ENCODE measurements at places on chromosomes 1 and 21.
A peak's percentile ranks its signal among the peaks of the same experiment; 100 is the strongest.

DNA sequence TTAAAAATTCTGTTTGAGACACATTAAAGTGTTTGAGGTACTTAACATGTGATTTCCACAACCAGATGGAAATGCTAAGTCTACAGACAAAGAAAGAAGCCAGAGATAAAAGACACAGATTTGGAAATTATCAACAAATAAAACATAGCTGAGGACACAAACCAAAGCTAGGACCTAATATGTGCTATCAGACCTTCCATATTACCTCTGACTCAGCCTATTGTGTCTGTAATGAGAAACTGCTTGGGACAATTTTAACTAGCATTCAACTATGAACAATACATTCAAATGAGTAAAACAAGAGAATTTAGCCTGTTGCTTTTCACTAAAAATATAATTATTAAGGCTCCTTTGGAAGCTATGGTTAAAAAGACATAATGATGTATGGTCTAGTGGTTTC, 54.6 kb downstream of the WNT2B start:
- DNase-seq: no peak

- DNase-seq: no peak
These were observed 63.2 kb upstream of the TRAPPC10 start for GRCh38 chr21:43948740-43949498.

DNA sequence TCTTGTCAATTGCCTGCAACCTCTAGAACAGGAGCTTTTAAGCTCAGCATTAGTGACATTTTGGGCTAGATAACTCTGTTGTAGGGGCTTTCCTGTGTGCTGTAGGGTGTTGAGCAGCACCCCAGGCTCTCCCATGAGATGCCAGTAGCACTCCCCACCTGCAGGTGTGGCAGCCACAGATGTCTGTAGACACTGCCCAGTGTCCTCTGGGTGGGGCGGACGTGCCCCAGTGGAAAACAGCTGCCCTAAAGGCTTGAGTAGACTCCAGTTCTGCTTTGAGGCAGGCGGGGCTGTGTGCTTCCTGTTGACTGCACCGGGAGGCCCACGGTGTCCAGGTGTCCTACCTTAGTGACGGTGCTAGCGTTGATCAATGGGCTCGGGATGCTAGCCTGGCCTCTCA, 16.9 kb upstream of the PWP2 start:
- no peak for DNase-seq

- DNase-seq: no peak
These were observed 59.5 kb downstream of the PIK3R3 start for GRCh38 chr1:46072975-46073374.

DNA sequence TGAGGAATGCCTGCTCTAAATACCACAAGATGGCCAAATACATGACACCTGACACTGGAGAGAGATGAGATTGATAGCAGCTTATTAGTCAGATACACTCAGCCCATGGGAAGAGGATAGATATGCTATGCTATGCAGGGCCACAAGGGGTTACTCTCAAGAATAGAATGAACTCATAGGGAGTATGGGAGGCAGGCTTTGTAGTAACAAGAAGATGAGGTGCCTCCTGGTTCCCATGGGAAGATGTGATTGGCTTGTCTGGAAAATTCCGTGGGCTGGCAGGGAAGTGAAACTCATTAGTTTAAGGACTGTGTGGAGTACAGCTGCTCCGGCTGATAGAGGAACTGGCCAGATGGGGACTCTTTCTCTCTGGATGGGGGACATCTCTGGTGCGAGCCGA, 16.5 kb downstream of the CCDC30 start:
- DNase-seq: peak; percentile 18

DNA sequence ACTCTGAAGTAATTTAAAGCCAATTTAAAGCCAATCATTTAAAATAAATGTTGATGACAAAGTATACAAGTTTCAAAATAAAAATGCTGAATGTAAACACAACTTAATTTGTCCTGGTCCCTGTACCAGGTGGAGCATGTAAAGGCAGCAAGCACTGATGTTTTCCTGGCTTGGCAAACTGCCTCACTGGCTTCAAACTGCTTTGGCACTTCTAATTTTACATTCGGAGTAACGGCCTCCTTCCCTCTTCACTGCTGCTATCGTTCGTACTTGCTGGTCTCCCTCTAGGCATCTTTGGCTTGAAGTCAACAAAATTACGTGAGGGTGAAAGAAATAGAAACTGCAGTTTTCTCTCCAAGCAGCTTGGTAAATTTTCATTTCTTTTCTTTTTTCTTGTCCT, 287.9 kb downstream of the LTN1 start:
- DNase-seq: no peak

DNA sequence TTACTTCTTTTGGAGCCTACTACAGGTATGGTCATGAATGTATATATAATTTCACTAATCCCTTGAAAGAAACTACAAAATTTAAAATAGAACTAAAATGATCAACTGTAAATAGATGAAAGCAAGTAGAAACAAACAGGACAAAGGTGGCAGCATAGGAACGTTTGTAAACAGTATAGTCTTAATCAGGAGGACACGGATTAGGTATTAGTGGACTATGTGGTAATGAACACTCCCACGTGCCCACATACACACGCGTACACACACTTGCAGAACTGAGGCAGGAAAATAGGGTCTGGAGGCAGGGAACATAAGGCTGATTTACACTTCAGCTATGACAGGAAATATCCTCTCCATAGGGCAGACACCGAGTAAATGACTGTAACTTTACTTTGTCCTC, 1397.8 kb downstream of the NCAM2 start:
- DNase-seq: no peak

- peak; percentile 90 for DNase-seq
These were observed 29.6 kb upstream of the CADM3 start for GRCh38 chr1:159141584-159142390.

DNA sequence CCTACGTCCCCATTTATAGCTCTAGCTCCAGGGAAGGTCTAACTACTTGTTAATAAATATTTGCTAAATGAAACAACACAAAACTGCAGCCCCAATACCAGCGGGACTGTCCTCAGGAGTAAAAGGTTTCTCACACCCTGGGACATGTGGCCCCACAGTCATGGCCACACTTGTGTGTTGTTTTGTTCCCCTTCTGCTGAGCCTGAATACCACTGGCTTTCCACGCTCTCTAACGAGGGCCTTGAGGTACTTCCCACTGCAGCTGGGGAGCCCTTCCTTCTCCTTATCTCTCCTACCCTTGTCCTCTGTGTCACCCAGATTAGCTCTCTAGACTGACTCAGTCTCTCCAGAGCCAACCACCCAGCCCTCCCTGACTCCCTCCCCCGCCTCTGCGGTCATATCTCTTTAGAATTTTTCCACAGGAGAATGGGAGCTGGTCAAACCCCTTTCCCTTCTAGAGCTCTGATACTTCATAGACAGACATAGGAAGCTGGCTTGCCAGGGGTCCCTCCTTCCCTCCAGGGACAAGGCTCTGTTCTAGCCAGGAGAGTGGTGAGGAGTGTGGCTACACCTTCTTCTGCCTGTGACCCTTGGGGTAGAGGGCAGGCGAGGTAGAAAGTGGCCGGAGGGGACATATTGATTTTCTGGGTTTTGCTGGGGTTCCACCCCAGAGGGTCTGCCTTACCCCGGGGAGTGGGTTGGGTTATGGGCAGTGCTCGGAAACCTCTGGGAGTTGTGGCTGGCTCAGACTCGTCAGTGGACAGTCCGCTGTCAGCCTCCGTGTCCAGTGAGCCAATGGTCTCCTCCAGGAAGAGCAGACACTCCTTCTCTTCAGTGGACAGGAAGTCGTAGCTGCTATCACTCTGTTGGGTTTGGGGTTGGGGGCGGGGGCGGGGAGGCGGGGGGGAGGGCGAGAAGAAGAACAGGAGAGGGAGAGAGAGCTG, 8.1 kb downstream of the C1orf116 start:
- no peak for DNase-seq

DNA sequence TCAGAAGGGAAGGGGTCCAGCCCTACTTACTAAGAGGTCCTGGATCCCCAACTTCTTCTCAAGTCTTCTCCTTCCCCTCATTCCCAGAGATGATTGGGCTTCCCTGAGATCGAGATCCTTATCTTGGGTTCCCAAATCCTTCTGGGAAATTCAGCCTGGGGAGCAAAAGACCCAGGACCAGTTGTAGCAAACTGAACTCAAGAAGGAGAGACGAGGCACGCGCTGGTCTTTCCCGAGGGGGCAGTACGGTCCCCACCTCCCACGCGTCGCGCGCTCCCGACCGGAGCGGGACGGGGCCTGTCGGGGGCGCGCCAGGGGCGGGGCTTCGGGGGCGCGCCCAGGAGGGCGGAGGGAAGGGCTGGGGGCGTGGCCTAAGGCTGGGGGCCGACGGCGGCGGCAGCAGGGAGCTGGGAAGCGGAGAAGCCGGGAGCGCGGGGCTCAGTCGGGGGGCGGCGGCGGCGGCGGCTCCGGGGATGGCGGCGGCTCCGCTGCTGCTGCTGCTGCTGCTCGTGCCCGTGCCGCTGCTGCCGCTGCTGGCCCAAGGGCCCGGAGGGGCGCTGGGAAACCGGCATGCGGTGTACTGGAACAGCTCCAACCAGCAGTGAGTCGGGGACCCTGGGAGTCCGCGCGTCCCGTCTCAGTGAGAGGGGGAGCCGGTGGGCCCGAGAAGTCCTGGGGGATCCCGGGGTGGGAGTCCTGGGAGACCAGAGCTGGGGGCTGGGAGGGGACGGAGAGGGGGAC, at the start of gene EFNA3:
Gene EFNA3 (plus strand): TSS at position 369 of the 741 bp plus-strand sequence. CDS start 105 bp downstream, at position 474.
- peak; percentile 88 for DNase-seq

- DNase-seq: no peak
These were observed 34.1 kb upstream of the C1orf21 start for GRCh38 chr1:184352776-184353175.

- peak; percentile 61 for DNase-seq
These were observed 745 bp downstream of the MAGI3 start for GRCh38 chr1:113390871-113391648.

GRCh38 chr1:24896596-24897262, 33.3 kb downstream of the RUNX3 start:
- DNase-seq: no peak
